ENCODE measurements at places on chromosomes 12 and 14. TPM values are rescaled to one million over a fixed set of nuclear protein-coding genes. Genes with fewer than 3 reads are reported as not detected.

GLS2 gene
- total RNA-seq, result 0.91 TPM

DPF3 gene
- 13.7 TPM for total RNA-seq

CD69 gene
- total RNA-seq, result not detected

PACS2 gene
- total RNA-seq, result 263 TPM

TMEM63C gene
- total RNA-seq, result 39.9 TPM

DDHD1 gene
- 38.1 TPM for total RNA-seq

MYO1H gene
- 0.27 TPM for total RNA-seq

RFX4 gene
- total RNA-seq, result not detected

TEAD4 gene
- 3.8 TPM for total RNA-seq

WASHC4 gene
- 75.4 TPM for total RNA-seq

NRL gene
- total RNA-seq, result 3.7 TPM

OR4E2 gene
- not detected for total RNA-seq

Data from glutamatergic neuron (in vitro differentiated cells).